ENCODE measurements at places on chromosomes 6 and 20. TPM values are rescaled to one million over a fixed set of nuclear protein-coding genes. Genes with fewer than 3 reads are reported as not detected.

Gene STMND1
- 0.14 TPM for total RNA-seq

Gene GGTLC1
- total RNA-seq: not detected

Gene RSPO4
- total RNA-seq: 1.2 TPM

Gene NFATC2
- 1.9 TPM for total RNA-seq

Gene THBS2
- 2.5 TPM for total RNA-seq

Gene DEFB132
- total RNA-seq: not detected

Gene SAMD3
- not detected for total RNA-seq

Gene BYSL
- total RNA-seq: 8.7 TPM

Gene RRAGD
- total RNA-seq: 10.8 TPM

Gene OTOR
- total RNA-seq: not detected

Gene TRIM15
- total RNA-seq: not detected

Gene PCK1
- total RNA-seq: not detected

Gene IL17F
- total RNA-seq: not detected

Gene SLC2A10
- total RNA-seq: 12.5 TPM

Gene TMEM217
- total RNA-seq: 0.80 TPM

Gene PRPF6
- total RNA-seq: 62.4 TPM

Gene SIRPA
- total RNA-seq: 50.6 TPM

Gene GPR6
- not detected for total RNA-seq

Gene ZSCAN23
- total RNA-seq: 0.87 TPM

Gene SYNDIG1
- 0.12 TPM for total RNA-seq

Gene ACSS1
- total RNA-seq: 3.9 TPM

Gene SLC22A2
- total RNA-seq: not detected

Gene ARFGAP1
- total RNA-seq: 73.3 TPM

Gene TNF
- 13.9 TPM for total RNA-seq

Gene ISM1
- 0.06 TPM for total RNA-seq

Gene GABRR1
- not detected for total RNA-seq

Gene DNAH8
- not detected for total RNA-seq

Gene FAM83B
- 19.8 TPM for total RNA-seq

Gene DDRGK1
- total RNA-seq: 80.7 TPM

Gene NINL
- 6.5 TPM for total RNA-seq

Gene PPP1R16B
- not detected for total RNA-seq

Gene GLO1
- 237 TPM for total RNA-seq
